GM20000 (cell line): ENCODE measurements at places on chromosomes 3 and 15.

GRCh38 chr15:45091161-45091560 is 22.8 kb downstream of the DUOX2 start:
- no peak for DNase-seq

GRCh38 chr3:161500068-161500796 is 3.6 kb downstream of the OTOL1 start:
- no peak for DNase-seq

- no peak for DNase-seq
Observed at GRCh38 chr3:126745760-126746394, 41.8 kb downstream of the CHCHD6 start.

DNA sequence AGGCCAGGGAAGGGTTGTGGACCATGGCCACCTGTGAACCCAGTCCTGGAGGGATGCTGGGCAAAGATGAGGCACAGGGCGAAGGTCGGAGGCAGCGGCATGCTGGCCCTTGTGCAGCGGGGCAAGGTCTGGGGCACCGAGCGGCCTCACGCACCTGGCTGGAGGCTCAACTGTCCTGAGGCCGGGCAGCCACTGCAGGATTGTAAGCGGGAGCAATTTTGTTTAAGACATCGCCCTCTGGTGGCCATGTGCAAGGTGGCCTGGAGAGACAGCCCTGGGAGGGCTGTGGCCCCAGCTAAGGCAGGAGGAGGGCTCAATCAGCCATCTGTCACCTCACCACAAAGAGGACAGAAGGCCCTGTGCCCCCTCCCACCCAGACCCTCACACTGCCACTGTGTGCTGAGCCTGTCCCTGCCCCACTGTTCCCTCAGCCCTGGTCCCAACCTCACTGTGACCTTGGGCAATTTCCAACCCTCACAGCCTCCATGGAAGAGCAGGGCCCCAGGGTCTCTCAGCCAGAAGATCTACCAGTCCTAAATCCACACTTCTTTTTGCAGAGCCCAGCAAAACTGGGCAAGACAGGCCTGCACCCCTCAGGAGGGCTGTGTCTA is 46.2 kb downstream of the TPRA1 start:
- DNase-seq = peak; percentile 88
